CD8-positive, alpha-beta memory T cell (primary cell): ENCODE measurements at places on chromosomes 16 and 17. TPM values are rescaled to one million over a fixed set of nuclear protein-coding genes. Genes with fewer than 3 reads are reported as not detected.
A peak's percentile ranks its signal among the peaks of the same experiment; 100 is the strongest.

- H3K4me1 ChIP-seq, result peaks cover 10% of the 10 kb centered on the region
- no peak overlapping the region for H3K4me3 ChIP-seq
- no peak overlapping the region for H3K27ac ChIP-seq
- DNase-seq, result no peak
These were observed 4.4 kb downstream of the CACNA1G start for GRCh38 chr17:50564916-50565315.

DNA sequence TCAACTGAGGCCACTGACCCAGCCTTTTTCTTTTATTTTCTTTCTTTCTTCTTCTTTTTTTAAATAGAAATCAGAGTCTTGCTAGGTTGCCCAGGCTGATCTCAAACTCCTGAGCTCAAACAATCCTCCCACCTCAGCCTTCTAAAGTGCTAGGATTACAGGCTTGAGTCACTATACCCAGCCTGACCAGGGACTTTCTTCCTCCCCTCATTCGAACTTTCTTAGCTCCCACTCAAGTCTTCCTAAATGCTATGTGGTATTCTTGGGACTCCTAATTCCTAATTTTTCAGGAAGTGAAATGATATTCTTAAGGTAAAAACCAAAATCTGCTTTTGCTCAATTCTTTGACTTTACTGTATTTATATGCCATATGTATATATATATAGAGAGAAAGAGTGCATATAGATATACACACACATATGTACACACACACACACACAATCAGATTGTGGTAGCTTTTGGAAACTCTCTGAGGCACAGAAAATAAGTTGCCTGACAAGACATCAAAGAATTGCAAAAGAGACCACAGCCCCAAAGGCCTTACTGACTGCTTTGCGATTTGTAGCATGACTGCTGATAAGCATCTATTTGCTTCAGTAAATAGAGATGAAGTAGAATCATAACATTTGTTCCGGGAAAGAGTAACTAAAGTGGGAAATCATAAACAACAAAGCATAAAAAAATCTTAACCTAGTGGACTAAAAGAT, 9.5 kb upstream of the AMZ2 start:
- peak overlapping the region; percentile 42 for H3K4me3 ChIP-seq
- H3K27ac ChIP-seq, result peak overlapping the region; percentile 82
- no peaks in the 10 kb centered on the region for H3K36me3 ChIP-seq

DNA sequence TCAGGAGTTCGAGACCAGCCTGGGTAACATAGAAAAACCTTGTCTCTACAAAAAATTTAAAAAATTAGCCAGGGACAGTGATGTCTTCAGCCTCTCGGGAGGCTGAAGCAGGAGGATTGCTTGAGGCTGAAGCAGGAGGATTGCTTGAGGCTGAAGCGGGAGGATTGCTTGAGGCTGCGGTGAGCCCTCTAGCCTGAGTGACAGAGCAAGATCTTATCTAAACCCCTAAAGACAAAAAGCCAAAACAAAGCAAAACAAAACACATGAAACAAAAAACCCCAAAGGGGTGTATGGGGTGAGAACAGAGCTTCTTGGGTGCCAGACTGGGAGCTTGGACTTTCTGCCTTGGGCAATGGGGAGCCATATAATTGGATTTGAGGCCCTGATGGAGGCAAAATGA, 2.6 kb downstream of the SPNS3 start:
- DNase-seq, result no peak
- H3K36me3 ChIP-seq, result no peaks in the 10 kb centered on the region
- H3K27me3 ChIP-seq, result no peaks in the 10 kb centered on the region
- no peak overlapping the region for H3K27ac ChIP-seq
- H3K4me3 ChIP-seq, result no peak overlapping the region

DNA sequence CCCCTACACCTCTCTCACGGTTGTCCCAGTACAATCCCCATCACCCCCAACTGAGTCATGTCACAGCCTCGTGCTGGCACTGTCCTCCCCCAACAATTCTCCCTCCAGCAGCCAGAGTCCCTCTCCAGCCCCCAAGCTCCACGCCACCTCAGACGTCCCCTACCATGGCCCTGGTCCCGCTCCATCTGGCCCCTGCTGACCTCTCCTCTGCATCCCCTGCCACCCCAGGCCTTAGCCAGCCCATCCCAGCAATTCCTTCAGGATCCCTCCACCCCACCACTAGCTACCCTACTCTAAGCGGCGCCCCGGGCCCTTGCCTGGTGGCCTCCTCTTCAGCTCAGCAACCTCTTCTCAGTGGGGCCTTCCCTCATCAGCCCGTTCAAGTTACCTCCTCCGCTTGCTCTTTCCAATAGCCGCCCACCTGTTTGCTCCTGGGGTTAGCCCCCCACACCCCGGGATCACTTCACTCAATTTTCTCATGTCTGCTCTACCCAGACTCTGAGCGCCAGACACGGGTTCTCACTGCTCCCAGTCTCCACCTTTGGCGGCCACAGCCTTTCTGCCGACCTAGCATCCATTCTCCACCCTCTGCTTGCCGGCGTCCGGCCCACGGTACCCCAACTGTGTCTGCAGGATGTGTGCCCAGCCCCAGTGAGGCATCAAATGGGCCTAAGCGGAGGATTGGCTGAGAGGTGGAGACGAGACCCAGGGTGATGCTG, 92.2 kb upstream of the DNAH17 start:
- peaks cover 13% of the 10 kb centered on the region for H3K36me3 ChIP-seq
- DNase-seq, result no peak
- no peak overlapping the region for H3K27ac ChIP-seq
- H3K4me1 ChIP-seq, result peaks cover 22% of the 10 kb centered on the region
- no peak overlapping the region for H3K4me3 ChIP-seq

DNA sequence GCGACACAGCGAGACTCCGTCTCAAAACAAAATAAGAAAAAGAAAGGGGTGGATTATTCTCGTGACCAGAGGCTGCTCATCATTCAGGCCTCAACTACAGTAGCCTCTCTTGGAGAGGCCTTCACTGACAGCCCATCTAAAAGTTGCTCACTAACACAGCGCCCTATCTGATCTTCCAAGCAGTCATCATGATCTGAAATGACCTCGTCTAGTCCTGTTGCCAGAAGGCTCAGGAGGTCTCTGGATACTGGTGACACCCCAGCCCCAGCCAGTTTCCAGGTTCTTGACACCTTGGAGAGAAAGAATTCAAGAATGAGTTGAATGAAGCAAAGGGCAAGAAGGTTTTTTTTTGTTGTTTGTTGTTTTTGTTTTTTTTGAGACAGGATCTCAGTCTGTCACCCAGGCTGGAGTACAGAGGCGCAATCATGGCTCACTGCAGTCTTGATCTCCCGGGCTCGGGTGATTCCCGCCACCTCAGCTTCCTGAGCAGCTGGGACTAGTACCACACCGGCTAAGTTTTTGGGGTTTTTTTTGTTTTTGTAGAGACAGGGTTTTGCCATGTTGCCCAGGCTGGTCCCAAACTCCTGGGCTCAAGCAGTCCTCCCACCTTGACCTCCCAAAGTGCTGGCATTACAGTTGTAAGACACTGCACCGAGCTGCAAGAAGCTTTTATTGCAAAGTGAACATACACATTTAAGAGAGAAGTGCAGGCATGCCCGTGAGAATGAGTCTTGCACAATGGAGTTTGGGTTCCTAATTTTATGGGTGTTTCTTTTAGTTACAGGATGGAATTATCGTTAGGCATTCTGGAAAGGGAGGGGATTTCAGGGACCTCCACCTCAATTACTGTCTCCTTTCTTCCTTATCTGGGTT, 2.7 kb upstream of the ZC3H7A start:
- no peak overlapping the region for H3K4me3 ChIP-seq
- H3K36me3 ChIP-seq, result no peaks in the 10 kb centered on the region
- H3K27me3 ChIP-seq, result no peaks in the 10 kb centered on the region
- no peak for DNase-seq

The SULT1A1 gene
- 7.4 TPM for total RNA-seq
